ENCODE measurements at places on chromosomes 7 and 10. TPM values are rescaled to one million over a fixed set of nuclear protein-coding genes. Genes with fewer than 3 reads are reported as not detected.

MYOF gene
- total RNA-seq = 79.8 TPM

ABCB4 gene
- total RNA-seq = 1.00 TPM

- DNase-seq = no peak
- no peaks in the 10 kb centered on the region for H3K27me3 ChIP-seq
Measured at GRCh38 chr7:70720191-70720873, 411.6 kb upstream of the GALNT17 start.

GRCh38 chr10:1169186-1169885 lies 113.2 kb downstream of the WDR37 start:
- H3K27me3 ChIP-seq = peaks cover 16% of the 10 kb centered on the region
- no peak overlapping the region for H3K27ac ChIP-seq
- no peak for DNase-seq
- H3K36me3 ChIP-seq = no peaks in the 10 kb centered on the region
- no peaks in the 10 kb centered on the region for H3K4me1 ChIP-seq

Measured in type B pancreatic cell (in vitro differentiated cells).